Right renal cortex interstitium (tissue), 3 donors: ENCODE measurements at places on chromosomes 11 and 22. TPM values are rescaled to one million over a fixed set of nuclear protein-coding genes. Genes with fewer than 3 reads are reported as not detected.

DNA sequence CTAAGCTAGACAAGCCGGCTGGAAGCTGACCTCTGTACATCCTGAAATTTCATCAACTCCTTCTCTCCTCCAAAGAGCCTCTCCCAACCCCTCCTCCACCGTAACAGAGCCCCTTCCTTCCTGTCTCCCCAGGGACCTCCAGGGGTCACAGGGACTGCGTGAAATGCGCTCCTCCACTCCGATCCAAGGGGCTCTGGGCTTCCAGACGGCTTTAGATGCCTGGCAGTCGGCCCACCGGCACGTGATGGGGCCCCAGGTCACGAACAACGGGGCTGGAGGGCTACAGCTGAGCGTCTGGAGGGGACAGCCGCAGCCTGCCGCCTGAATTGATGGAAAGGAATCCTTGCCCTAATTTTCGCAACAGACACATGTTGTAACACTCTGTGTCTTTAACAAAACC is 264.1 kb downstream of the MN1 start:
- DNase-seq: no peak

NLRP10 gene
- not detected for polyA plus RNA-seq

DNA sequence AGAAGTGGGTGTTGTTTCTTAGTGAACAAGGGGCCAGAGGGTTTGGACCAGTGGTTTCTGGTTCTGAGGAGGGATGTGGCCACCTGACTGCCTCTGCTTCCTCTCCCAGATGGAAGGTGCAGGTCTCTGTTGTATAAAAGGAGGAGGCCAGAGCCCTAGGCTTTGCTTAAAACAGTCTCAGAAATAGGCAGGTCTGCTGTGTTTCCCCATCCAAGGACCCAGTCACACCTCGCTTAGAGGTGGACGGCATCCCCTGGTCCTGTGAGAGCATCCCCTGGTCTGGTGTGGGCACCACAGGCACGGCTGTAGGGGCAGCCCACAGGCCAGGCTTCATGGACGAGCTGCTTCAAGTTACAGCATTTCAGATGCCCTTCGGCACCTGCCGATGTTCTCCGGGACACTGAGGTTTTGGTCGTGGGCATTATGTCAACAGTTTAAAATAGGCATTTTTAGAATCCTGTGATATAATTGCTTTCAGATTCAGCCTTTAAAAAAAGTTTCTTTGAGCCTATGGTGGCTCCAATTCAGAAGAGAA is 45.7 kb upstream of the SHANK2 start:
- DNase-seq: no peak

SLC22A6 gene
- 31.3 TPM for polyA plus RNA-seq

ARHGAP8 gene
- polyA plus RNA-seq: 23.4 TPM

DNA sequence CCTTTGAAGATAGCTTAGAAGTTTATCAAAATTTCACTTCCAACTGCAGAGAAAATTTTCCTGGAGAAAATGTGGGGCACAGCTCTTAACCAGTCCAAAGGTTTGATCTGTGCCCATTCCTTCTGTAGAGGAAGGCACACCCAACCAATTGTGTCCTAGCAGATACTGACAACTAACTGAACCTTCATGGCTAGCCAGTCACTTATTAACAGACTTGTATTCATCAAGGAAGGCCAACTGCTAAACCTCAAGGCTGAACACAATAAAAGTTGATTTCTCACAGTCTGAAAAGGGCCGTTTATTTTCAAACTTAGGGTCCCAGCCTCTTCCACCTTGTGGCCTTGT is 19.5 kb downstream of the SYT13 start:
- no peak for DNase-seq

GRCh38 chr11:36501236-36501635 is 8.8 kb downstream of the TRAF6 start:
- DNase-seq: no peak

GRCh38 chr22:25815561-25815960 is 73.6 kb downstream of the MYO18B start:
- no peak for DNase-seq

GRCh38 chr11:76238551-76238950 is 32.2 kb upstream of the WNT11 start:
- no peak for DNase-seq

- no peak for DNase-seq
Observed at GRCh38 chr11:125275905-125276618, 111.5 kb downstream of the PKNOX2 start.
